Urinary bladder (tissue), 4 donors: ENCODE measurements at places on chromosomes 16 and 17. TPM values are rescaled to one million over a fixed set of nuclear protein-coding genes. Genes with fewer than 3 reads are reported as not detected.

The CNTNAP4 gene
- 0.16 TPM for polyA plus RNA-seq

The ADAMTS18 gene
- polyA plus RNA-seq = 0.06 TPM

The ASIC2 gene
- 0.09 TPM for polyA plus RNA-seq

The BAHCC1 gene
- polyA plus RNA-seq = 15.9 TPM

The NPTX1 gene
- polyA plus RNA-seq = 2.3 TPM

The GCGR gene
- polyA plus RNA-seq = 0.16 TPM

The MPP3 gene
- 5.4 TPM for polyA plus RNA-seq

The NME1 gene
- polyA plus RNA-seq = 63.3 TPM

The ASB16 gene
- 1.2 TPM for polyA plus RNA-seq

The JPH3 gene
- 0.53 TPM for polyA plus RNA-seq

The KAT2A gene
- 44.3 TPM for polyA plus RNA-seq

The PRSS36 gene
- 2.6 TPM for polyA plus RNA-seq

The ALKBH5 gene
- 83.8 TPM for polyA plus RNA-seq

The NETO2 gene
- polyA plus RNA-seq = 2.2 TPM

The SHPK gene
- 8.0 TPM for polyA plus RNA-seq

The VAT1L gene
- 5.8 TPM for polyA plus RNA-seq

The OR4D1 gene
- polyA plus RNA-seq = not detected

The C16orf95 gene
- 2.8 TPM for polyA plus RNA-seq

The TEX14 gene
- 0.09 TPM for polyA plus RNA-seq

The GNGT2 gene
- polyA plus RNA-seq = 4.7 TPM

The CCL8 gene
- polyA plus RNA-seq = 0.44 TPM

The TRPV3 gene
- 0.80 TPM for polyA plus RNA-seq

The RAB37 gene
- 6.7 TPM for polyA plus RNA-seq

The C17orf50 gene
- not detected for polyA plus RNA-seq

The PIRT gene
- 1.9 TPM for polyA plus RNA-seq

The HOXB1 gene
- polyA plus RNA-seq = not detected

The GSG1L gene
- polyA plus RNA-seq = 0.53 TPM

The HS3ST3B1 gene
- 2.9 TPM for polyA plus RNA-seq

The KRTAP4-4 gene
- polyA plus RNA-seq = not detected

The ITGA2B gene
- 0.56 TPM for polyA plus RNA-seq

The PPM1E gene
- polyA plus RNA-seq = 0.25 TPM

The NOD2 gene
- polyA plus RNA-seq = 0.90 TPM

The OTOA gene
- polyA plus RNA-seq = 0.05 TPM

The UNC45B gene
- polyA plus RNA-seq = 0.03 TPM

The PRRT2 gene
- 8.2 TPM for polyA plus RNA-seq

The MT1M gene
- polyA plus RNA-seq = 182 TPM

The SLC6A4 gene
- polyA plus RNA-seq = 0.03 TPM

The CD300LB gene
- 0.46 TPM for polyA plus RNA-seq

The LDHD gene
- polyA plus RNA-seq = 4.6 TPM

The HAP1 gene
- 0.27 TPM for polyA plus RNA-seq

The ATP2A3 gene
- 28.1 TPM for polyA plus RNA-seq

The PYY gene
- polyA plus RNA-seq = not detected

The KRT28 gene
- polyA plus RNA-seq = not detected

The TM4SF5 gene
- polyA plus RNA-seq = 0.18 TPM

The PRKCA gene
- polyA plus RNA-seq = 15.6 TPM
